ENCODE measurements at places on chromosomes 7 and 10. TPM values are rescaled to one million over a fixed set of nuclear protein-coding genes. Genes with fewer than 3 reads are reported as not detected.

PHKG1 gene
- total RNA-seq = 211 TPM

CDH23 gene
- total RNA-seq = 0.53 TPM

MYL10 gene
- not detected for total RNA-seq

GRID2IP gene
- total RNA-seq = not detected

WEE2 gene
- not detected for total RNA-seq

ARHGAP22 gene
- 0.72 TPM for total RNA-seq

OIT3 gene
- not detected for total RNA-seq

MTPN gene
- 62.0 TPM for total RNA-seq

AGMO gene
- total RNA-seq = not detected

LRRC61 gene
- 6.8 TPM for total RNA-seq

ZNF511 gene
- total RNA-seq = 25.0 TPM

CPEB3 gene
- total RNA-seq = 14.5 TPM

CARD11 gene
- not detected for total RNA-seq

MYO1G gene
- total RNA-seq = 1.4 TPM

ZSCAN25 gene
- 6.9 TPM for total RNA-seq

EPDR1 gene
- 39.9 TPM for total RNA-seq

ZNF365 gene
- total RNA-seq = not detected

PPP1R9A gene
- 10.0 TPM for total RNA-seq

TUBGCP2 gene
- 35.4 TPM for total RNA-seq

HPS1 gene
- 17.9 TPM for total RNA-seq

CCDC172 gene
- not detected for total RNA-seq

HACD1 gene
- total RNA-seq = 73.4 TPM

FBXL13 gene
- total RNA-seq = not detected

AKR1D1 gene
- not detected for total RNA-seq

GPRIN2 gene
- total RNA-seq = not detected

TAS2R41 gene
- total RNA-seq = not detected

All from gastrocnemius medialis (tissue), 4 donors.